Caudate nucleus (tissue), 63 donors: ENCODE measurements at places on chromosomes 7 and 10.

GRCh38 chr10:118488710-118489497, 106.5 kb downstream of the PRLHR start:
- DNase-seq = no peak

GRCh38 chr10:19451937-19452336, 364.3 kb upstream of the PLXDC2 start:
- DNase-seq = no peak

DNA sequence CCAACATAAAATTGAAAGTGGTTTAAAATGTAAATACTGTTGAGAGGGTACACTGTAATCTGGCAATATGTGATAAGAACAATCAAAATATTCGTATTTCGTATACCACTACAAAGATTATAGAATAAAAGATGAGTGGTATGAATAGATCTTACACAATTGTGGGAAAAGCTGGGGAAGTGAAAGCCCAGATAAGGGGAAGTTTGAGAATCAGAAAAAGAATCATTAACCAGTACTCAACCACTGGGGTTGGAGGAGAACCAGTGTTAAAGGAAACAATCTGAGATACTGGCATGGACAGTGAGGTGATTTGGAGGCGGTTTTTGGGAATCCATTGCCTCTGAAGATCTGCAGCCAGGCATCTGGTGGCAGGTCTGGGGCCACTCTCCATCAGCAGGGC, 59.7 kb upstream of the CDK14 start:
- no peak for DNase-seq

GRCh38 chr7:104123786-104124185, 84.0 kb downstream of the ORC5 start:
- DNase-seq = no peak
